Astrocyte (in vitro differentiated cells and primary cell): ENCODE measurements at places on chromosomes 2 and 18. TPM values are rescaled to one million over a fixed set of nuclear protein-coding genes. Genes with fewer than 3 reads are reported as not detected.

DNA sequence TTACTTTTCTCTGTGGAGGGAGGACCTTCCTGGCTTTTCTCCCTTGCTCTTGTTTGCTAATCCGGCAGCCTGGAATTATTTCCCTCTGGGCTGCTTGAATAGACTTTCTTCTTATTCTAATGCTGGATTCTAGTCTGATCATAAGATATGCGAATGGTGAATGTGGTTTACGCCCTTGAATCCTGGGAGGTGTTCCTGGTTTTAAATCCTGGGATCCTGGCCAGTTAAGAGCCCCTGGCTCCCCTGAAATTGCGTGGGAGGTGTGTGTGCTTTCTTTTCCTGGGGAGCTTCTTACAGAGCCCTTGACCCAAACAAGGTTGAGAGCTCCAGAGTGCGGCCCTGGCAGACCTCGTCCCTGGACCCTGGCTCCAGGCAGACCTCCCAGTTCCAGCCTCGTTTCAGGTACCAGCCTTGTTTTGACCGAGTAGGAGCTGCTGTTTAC is 2.8 kb downstream of the SH3BP4 start:
- H3K36me3 ChIP-seq, result peaks cover 4% of the 10 kb centered on the region
- H3K27me3 ChIP-seq, result no peaks in the 10 kb centered on the region
- H3K4me1 ChIP-seq, result peaks cover 65% of the 10 kb centered on the region

GRCh38 chr2:204184226-204184625 is 247.7 kb downstream of the ICOS start:
- peaks cover 2% of the 10 kb centered on the region for H3K27me3 ChIP-seq
- H3K36me3 ChIP-seq, result no peaks in the 10 kb centered on the region
- no peak for DNase-seq
- H3K27ac ChIP-seq, result no peak overlapping the region

DNA sequence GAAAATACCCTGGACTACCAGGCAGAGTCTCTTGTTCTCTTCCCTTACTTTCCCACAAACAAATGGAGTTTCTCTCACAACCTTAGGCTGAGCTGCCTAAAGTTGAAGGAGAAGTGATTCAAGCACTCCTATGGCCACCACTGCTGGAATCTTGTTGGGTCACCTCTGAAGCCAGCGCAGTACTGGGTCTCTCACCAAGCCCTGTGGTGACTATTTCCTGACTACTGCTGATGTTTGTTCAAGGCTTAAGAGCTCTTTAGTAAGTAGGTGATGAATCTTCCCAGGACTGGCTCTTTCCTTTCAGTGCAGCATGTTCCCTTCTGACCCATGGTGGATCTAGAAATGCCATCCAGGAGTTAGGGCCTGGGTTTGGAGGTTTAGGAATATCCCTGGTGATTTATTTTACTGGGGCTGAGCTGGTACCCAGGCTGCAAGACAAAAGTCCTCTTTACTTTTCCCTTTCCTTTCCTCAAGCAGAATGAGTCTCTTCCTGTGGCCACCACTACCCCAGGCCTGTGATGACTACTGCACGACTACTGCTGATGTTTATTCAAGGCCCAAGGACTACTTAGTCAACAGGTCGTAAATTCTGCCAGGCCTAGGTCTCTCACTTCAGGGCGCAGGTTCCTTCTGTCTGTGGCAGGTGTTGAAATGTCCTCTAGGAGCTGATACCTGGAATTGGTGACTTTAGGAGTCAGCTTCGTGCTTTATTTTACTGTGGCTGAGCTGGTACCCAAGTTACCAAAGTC is 121.8 kb downstream of the SLC4A10 start:
- H3K4me3 ChIP-seq, result no peak overlapping the region
- H3K4me1 ChIP-seq, result no peaks in the 10 kb centered on the region
- no peaks in the 10 kb centered on the region for H3K27me3 ChIP-seq
- DNase-seq, result no peak
- no peaks in the 10 kb centered on the region for H3K36me3 ChIP-seq
- no peak overlapping the region for H3K27ac ChIP-seq

GRCh38 chr18:41126541-41127235 is 828.3 kb upstream of the PIK3C3 start:
- H3K27ac ChIP-seq, result peak overlapping the region; percentile 82
- peaks cover 26% of the 10 kb centered on the region for H3K4me1 ChIP-seq
- no peaks in the 10 kb centered on the region for H3K27me3 ChIP-seq

- DNase-seq, result no peak
- no peaks in the 10 kb centered on the region for H3K4me1 ChIP-seq
- no peaks in the 10 kb centered on the region for H3K36me3 ChIP-seq
- no peak overlapping the region for H3K27ac ChIP-seq
These were observed 87.7 kb downstream of the EXOC6B start for GRCh38 chr2:72738096-72738495.

DNA sequence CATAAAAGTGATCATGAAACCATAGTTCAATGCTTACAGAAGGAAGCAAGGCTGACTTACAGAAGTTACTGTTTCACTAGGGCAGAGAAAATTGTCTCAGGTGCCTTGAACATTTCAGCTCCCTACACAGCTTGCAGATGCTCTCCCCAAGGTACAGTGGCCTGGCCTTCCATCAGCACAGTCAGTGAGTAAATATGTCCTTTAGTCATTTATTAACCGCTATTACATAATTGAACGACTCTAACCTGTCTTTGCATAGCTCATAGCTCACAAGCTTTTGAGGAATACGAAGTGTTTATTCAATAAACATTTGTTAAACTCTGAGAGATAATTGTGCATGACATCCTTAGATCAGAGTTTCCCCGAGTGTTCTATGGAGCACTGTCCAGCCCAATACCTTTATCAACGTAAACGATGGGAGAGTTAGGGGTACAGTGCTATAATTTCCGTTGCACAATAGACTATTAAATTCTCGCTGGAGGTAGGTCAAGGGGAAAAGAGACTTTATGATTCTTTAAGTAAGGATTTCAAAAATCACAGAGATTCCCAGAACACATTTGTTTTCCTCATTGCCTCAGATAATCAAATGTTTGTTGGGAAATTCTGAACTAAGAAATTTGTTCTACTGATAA is 677.8 kb downstream of the TSN start:
- H3K4me3 ChIP-seq, result no peak overlapping the region
- no peaks in the 10 kb centered on the region for H3K4me1 ChIP-seq

DNA sequence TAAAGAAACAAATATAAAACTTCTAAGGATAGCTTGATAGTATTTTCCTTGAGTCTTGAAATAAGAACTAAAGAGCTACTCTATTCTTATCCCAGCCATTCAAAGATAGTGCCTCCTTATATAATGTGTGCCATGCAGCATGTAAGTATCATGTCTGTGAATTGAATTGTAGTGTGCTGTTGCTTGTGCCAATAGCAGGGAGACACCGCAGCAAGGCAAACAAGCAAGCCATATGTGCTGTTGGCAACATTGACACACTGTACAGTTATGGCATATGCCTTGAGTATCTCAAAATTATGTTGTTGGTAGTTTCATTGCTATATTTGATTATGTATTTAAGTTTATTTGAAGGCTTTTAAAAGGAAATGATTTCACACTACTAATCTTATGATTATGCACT is 58.2 kb downstream of the ERBB4 start:
- DNase-seq, result no peak
- no peaks in the 10 kb centered on the region for H3K27me3 ChIP-seq
- no peak overlapping the region for H3K27ac ChIP-seq
- no peaks in the 10 kb centered on the region for H3K36me3 ChIP-seq
- no peaks in the 10 kb centered on the region for H3K4me1 ChIP-seq
- no peak overlapping the region for H3K4me3 ChIP-seq

GRCh38 chr2:161952783-161953191 is 121.2 kb downstream of the DPP4 start:
- no peak for DNase-seq
- H3K4me1 ChIP-seq, result no peaks in the 10 kb centered on the region
- H3K4me3 ChIP-seq, result no peak overlapping the region
- no peaks in the 10 kb centered on the region for H3K27me3 ChIP-seq

GRCh38 chr2:64857581-64858471 is 131.4 kb upstream of the SLC1A4 start:
- H3K27ac ChIP-seq, result peak overlapping the region; percentile 26
- DNase-seq, result peak; percentile 77
- peaks cover 26% of the 10 kb centered on the region for H3K4me1 ChIP-seq
- H3K27me3 ChIP-seq, result no peaks in the 10 kb centered on the region
- no peaks in the 10 kb centered on the region for H3K36me3 ChIP-seq

The BMP10 gene
- total RNA-seq, result not detected in 2 replicates

The SPDYA gene
- total RNA-seq, result 1.3 and 1.4 TPM in 2 replicates

The LIMS1 gene
- 202 and 205 TPM in 2 replicates for total RNA-seq

The RGPD8 gene
- 9.6 and 11.6 TPM in 2 replicates for total RNA-seq
